SK-N-SH treated with all-trans-retinoic acid at 6 μM for 48 hours (cell line): ENCODE measurements at places on chromosomes 6 and 20.
A peak's percentile ranks its signal among the peaks of the same experiment; 100 is the strongest.

- ATAC-seq, result no peak
Measured at GRCh38 chr20:47183367-47183766, 173.1 kb downstream of the ZMYND8 start.

GRCh38 chr6:30031381-30031780 lies 29.7 kb upstream of the POLR1H start:
- ATAC-seq, result no peak

DNA sequence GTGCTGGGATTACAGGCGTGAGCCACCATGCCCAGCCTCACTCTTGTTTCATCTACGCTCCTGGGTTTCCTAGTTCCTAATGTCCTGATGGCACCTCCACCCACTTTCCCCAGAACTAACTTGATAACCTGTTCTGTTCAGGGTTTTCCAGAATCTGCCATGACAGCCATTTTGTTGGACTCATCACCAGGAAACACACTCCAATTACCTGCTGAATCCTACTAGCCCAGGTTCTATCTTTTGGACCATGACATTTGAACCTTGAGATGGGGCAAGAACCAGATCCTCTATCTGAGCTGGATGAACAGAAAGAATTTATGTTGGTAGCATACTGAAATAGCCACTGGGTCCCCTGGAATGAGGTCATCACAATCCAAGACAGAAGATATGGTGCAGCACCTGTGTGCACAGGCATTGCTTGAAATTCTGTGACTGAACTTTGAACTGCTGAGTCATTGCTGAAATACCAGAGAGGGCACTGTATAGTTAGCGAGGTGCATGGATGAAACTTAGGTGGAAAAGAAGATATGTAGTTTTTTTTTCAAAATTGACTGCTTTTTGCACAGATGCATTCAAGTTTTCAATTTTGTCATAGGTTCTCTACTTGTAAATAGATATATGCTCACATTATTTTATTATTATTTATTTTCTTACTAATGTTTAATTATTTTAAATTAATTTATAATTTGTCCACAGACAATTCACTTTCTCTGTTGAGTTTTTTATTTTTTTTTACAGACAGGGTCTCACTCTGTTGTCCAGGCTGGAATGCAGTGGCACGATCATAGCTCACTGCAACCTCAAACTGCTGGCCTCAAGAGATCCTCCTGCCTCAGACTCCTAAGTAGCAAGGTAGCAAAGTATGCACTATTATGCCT lies 42.8 kb upstream of the TASP1 start:
- no peak for ATAC-seq

DNA sequence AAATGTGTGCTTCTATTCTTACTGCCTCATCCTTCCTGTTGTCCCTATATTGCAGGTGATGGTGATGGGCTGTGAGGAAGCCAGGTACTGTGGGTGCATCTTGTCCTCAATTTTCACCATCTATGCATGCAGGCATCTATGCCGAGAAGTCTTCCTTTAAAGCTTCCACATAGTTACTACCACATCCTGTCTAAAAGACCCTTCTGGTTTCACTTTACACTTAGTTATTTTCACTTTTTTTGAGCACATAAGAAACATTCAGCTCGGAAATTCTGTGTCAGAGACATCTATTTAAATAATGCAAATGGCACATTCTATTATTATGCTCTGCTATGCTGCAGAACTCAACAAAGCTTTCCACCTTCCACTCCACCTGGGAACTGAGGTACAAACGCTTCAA lies 28.2 kb upstream of the FABP7 start:
- ATAC-seq, result no peak

DNA sequence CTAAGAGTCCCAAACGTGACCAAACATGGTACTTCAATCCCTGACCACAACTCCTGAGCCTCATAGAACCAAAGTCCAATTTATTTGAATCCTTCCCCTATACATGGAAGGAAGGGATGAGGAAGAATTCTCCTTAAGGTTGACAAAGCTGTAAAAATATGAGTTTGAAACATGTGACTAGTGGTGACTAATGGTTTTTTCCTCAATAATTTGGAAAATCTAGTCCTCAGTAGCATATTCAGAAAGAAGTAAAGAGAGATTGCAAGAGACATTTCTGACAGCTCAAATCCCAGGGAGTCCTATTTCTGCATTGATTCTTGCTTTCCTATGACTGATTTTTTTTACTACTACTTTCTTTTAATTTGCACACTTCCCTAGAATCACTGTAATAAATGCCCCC lies 443.7 kb downstream of the FRK start:
- ATAC-seq, result no peak

DNA sequence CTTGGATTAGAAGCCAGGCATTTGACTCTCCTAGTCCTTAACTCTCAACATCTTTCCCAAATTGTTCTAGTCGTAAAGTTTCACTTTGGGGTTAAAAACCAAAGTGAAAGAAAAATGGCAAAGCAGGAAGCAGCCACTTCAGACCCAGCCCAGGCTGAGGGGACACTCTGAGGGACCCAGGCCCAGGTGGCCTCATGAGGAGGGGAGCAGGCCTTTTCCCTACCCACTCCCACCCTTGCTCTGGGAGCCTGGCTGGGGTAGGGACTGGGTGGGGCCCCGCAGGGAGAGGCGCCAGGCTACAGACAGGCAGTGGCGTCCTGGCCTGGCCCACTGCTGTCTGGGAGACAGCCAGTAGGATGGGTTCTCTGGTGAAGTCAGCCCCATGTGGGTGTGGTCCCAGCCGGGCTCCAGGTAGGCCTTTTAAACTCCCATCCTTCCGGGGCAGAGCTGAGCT lies 68.7 kb upstream of the MYL9 start:
- ATAC-seq, result peak; percentile 57

- ATAC-seq, result no peak
Measured at GRCh38 chr6:147058786-147059385, 145.3 kb upstream of the STXBP5 start.

- ATAC-seq, result no peak
Measured at GRCh38 chr6:140960566-140960965, 1172.2 kb upstream of the GJE1 start.

GRCh38 chr20:31869673-31869941 lies 720 bp downstream of the DUSP15 start:
- ATAC-seq, result no peak

GRCh38 chr20:15613530-15613929 lies 959.7 kb downstream of the KIF16B start:
- ATAC-seq, result no peak

DNA sequence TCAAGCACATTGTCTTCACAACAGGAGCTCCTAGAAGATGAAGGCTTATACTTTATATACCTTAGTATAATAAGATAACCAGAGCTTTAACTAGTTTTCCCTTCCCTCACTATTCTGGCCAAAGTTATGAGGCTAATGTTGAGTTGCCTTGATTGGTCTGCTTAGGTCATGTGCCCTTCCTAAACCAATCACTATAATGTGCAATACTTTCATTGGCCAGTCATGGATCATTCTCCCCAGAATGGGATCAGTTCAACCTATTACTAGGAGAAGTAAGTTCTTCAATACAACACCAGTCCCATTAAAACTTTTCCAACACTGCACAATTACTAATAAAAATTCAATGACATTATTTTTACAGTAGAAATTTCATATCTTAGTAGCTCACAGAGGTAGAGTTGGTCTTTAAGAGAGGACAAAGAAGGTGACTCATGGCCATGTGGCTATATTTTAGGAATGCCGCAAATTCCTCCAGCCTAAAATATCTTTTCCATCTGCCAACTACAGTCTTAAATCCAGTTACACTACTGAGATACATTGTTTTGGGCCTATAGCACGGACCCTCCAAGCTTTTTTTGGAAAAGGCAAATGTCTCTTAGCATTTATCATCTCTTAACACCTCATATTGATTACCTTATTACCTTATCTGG lies 12.5 kb upstream of the POU3F2 start:
- peak; percentile 25; the same call in 1 of the 3 replicates for ATAC-seq

- ATAC-seq, result peak; percentile 85
Measured at GRCh38 chr6:148323344-148323743, 19.3 kb upstream of the SASH1 start.

GRCh38 chr20:35871259-35871771 lies 83.0 kb downstream of the SCAND1 start:
- ATAC-seq, result peak; percentile 63

DNA sequence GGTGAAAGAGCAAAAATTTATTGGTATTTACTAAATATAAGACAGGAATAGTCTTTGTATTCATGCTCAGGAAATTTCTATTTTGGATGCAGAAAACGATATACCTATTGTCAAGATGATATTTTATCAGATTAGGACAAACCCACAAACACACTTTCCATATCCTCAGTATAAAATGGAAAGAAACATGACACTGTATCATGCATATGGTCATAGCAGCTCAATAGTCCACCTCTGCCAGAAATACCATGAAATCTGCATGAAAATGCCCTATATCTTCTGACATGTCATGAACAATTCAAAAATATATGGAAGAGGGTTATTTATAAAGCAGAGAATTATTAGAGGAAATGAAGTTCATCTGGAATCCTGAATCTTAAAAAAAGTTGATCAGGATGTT lies 11.7 kb upstream of the HINT3 start:
- ATAC-seq, result no peak

GRCh38 chr6:67642582-67642981 lies 992.5 kb upstream of the ADGRB3 start:
- ATAC-seq, result no peak
